ENCODE measurements at places on chromosomes 11 and 22.

DNA sequence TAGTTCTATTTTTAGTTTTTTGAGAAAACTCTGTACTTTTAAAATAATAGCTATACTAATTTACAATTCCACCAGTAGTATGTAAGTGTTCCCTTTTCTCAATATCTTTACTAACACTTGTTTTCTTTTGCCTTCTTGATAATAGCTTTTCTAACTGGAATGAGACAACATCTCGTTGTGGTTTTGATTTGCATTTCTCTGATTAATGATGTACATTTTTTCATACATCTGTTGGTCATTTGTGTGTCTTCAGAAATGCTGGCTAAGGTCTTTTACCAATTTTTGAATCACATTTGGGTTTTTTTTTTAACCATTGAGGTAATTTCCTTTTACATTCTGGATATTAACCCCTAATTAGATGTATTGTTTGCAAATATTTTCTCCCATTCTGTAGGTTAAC lies 258.9 kb downstream of the DYNC2H1 start:
- DNase-seq, result no peak

GRCh38 chr22:47355388-47355725 lies 592.9 kb downstream of the TBC1D22A start:
- no peak for DNase-seq

GRCh38 chr11:30210357-30210756 lies 20.5 kb upstream of the FSHB start:
- DNase-seq, result no peak

- no peak for DNase-seq
These were observed 121.9 kb upstream of the OR9Q1 start for GRCh38 chr11:57901756-57902155.

DNA sequence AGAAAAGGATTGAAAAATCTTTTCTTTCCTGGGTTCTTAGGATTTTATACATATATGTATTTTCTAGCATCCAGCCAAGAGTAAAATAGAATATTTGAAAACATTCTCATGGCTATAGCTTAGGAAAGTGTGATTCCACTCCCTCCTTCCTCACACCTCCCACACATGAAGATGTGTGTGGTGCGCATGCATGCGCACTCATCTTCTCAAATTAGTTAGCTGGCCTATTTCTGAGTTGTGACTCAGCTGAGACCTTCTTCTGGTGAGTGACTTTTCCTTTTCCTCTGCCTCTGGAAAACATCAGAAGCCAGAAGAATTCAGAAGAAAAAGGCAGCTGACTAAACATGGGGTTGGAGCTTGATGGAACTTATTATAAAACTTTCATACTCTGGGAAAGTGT lies 149.8 kb downstream of the OR4C45 start:
- DNase-seq, result no peak

- DNase-seq, result no peak
These were observed 19.3 kb upstream of the PEX26 start for GRCh38 chr22:18058371-18059093.

DNA sequence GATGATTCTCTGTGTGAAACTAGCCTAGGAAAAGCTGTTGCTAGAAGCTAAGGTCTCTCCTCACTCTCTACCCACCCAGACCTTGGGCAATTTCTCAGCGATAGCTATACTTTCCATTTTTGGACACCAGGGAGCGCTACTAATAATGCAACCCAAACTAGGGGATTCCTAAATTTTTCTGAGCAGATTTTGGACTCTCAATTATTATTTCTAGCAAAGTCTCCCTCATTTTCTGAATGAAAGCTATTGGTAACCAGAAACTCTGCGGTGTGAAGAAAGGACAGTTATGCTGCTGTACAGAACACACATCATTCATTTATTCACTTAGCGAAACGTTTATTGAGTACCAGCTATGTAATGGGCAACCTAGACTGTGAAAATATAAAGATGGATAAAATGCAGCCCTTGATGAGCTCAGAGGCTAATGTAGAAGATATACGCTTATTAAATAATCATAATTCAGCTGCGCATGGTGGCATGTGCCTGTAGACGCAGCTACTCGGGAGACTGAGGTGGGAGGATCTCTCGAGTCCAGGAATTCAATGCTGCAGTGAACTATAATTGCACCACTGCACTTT lies 6.1 kb upstream of the STIM1 start:
- no peak for DNase-seq

DNA sequence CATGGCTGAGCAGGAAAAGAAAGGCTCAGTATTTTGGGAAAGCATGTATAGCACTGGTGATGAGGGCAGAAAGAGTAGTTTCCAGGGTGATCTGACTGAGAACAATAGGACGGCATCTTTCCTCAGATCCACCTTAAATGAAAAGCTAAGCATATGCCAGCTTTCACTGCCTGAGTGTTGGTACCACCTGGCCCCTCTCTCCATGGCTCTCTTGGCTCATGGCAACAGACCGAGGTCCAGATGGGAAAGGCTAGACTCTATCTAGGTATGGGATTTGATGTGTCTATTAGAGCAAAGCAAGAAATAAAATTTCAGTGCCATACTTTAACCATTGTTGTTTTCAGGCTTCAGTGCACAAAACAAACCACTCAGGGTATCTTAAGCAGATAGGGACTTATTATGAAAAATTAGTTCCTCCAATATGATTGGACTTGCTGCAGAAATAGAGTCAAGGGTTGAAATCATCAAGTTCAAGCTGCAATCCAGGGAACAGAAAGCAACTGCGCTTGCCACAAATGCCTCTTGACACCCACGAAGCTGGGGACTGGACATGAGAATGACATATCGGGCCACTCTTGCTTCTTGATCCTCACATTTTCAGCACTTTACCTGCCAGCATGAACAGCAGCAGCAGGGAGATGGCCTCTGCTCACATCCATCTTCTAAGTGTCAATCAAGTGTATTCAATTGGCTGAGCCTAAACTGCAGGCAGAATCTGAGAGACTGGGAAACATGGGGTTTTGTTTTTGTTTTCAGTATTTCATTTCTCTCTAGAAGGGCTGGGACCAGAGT lies 64.0 kb upstream of the SNX19 start:
- DNase-seq, result no peak

DNA sequence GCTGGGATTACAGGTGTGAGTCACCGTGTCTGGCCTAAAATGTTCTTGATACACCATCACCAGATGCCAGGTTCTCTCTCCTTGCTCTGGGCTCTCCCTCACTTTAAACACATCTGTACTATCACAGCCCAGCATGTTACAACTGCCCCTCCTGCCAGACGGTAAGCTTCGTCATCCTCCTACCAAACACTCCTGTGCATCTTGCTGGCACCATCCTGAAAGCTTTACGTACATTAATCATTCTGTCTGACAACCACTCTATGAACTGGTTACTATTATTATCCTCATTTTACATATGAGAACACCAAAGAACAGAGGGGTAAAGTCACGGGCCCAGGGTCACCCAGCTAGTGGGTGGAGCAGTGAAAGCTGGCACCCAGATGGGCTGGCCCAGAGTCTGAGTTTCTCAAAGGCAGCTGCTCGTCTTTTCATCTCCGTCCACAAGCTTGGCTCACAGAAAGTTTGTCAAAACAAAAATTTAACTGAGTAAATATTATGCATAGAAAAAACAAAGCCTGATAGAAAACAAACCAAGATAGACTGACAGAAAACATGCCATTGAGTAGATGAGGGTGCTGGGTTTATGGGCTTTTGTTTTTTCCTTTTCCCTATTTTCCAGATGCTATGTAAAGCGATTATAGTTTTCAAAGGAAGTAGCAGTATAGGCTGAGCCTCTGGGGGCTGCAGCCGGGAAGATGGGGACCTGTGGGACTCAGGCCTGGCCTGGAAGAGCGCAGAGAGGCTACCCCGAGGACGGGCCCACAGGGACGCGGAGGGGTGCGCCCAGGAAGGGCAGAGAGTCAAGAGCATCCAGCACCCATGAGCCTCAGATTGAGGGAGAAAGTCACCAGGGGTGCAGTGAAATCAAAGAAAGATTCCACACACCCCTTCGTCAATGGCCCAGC lies 9.5 kb downstream of the PLA2G6 start:
- DNase-seq, result no peak
